CD8-positive, alpha-beta T cell (primary cell): ENCODE measurements at places on chromosomes 5 and 9.

DNA sequence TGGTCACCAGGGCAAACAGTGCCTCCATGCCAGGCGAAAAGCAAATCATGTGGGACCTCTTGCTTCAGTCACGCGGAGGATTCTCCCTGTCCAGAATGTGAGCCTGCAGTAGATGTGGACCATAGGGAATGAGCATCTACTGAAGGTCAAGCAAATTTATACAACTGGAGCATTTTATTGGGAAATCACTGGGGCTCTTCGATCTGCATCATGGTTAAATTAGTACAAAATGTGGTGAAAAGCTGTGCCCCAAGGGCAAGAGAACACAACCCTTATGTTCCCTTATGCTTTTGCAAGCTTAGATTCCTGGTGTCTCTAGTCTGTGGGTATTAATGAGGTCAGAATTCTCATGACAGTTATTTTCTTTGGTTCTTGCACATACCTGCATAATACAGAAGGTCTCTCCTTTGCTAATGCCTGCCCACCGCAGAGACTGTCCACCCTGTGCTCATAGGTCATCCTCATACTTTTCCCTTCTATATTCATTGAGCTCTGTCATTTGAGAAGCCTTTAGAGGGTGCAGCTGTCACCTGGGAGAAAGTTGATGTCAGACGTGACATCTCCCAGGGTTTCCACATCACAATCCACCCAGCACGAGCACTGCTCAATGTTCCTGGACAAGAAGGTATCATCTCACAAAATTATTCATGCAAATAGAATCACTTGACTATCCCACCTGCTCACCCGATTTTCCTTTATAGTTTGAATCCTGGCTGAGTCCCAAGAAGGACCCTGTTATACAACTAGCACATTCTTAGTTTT, 111.7 kb downstream of the NXNL2 start:
- no peak for DNase-seq

DNA sequence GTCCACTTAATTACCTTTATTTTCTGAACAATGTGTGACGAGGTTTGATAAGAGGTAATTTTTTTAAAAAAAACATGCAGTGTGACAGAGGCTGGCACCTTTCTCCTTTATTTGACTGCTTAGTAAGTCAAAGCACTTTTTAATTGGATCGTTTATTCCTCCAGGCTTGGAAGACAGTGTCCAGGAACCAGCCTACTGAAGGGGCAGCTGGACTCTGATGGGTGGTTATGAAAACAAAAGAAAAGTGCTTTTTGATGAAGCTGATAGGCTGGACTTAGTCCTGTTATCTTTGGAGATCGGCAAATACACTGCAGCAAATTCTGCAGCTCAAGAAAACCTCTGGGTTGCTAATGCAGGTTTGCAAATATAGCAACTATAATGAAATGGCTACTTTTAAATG, 141.7 kb downstream of the DCP2 start:
- no peak for DNase-seq

- no peak for DNase-seq
These were observed 26.2 kb upstream of the HSPA9 start for GRCh38 chr5:138601444-138601843.

DNA sequence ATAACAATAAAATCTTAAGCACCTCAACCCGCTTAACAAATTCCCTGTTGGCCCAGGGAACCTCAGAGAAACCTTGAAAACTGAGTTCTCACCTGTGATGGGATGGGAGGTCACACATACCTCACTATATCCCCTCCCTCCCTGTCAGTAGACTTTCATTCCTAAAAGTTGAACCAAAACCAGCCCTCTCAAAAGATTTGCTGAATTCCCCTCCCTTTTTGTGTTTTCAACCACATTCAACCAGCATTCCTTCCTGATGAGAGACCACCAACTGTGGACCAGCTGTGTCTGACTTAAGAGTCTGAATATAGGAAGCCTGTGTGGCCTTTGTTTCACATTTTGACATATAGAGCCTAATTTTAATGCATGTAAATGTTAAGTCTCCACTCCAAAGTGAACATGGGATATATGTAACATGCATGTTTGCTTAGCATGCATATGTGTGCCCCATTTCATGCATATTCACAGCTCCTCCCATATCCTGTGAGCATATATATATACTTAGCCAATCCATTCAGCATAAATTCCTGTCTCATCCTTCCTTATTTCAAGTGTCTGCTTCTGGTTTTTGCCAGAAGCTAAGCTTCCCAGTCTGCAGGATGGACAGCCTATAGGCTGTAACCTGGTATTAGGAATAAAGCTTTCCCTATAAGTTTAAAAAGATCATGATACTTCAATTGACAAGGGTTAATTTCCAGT, 604.6 kb downstream of the PTPRD start:
- no peak for DNase-seq

DNA sequence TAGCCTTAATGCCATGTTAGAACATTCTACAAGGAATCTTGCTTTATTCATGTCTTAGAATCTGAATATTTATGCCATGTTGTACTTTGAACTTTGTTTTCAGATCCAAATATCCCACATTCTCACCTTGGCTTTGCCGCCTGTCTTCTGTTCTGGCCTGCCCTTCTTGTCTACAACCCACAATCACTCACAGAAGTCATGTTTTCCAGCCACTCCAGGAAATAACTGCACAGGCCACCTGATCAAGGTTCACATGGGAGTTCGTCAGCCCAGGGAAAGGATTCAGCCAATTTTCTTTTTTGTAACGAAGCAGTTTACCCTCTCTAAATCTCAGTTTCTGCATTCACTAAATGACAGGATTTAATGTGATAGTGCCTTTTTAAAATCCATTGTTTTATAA, 70.5 kb downstream of the JAKMIP2 start:
- no peak for DNase-seq
